Naive thymus-derived CD8-positive, alpha-beta T cell (primary cell): ENCODE measurements at places on chromosomes 3 and 15.
A peak's percentile ranks its signal among the peaks of the same experiment; 100 is the strongest.

- no peaks in the 10 kb centered on the region for H3K36me3 ChIP-seq
- no peak overlapping the region for H3K27ac ChIP-seq
- no peak for DNase-seq
- no peaks in the 10 kb centered on the region for H3K27me3 ChIP-seq
- peak overlapping the region; percentile 85 for H3K4me3 ChIP-seq
- peaks cover 77% of the 10 kb centered on the region for H3K4me1 ChIP-seq
Measured at GRCh38 chr3:4981294-4981664, 2.0 kb downstream of the BHLHE40 start.

DNA sequence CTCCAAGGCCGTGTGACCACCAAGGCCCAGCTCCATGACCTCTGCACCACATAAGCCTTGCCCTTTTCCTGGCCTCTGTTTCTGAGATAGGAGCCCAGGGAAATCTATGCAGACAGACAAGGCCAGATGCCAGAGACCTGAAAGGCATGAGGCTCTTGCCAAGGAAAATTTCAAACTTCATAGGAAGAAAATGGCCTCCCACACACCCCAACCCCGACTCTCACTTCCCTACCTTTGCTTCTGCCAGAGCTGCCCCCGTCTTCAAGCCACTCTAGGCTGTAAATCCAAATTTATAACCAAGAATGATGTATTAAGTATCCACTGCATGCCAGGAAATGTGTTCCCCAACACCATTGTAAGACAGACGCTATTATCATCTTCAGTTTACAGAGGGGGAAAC lies 65.5 kb upstream of the HRH1 start:
- no peak for DNase-seq
- no peaks in the 10 kb centered on the region for H3K4me1 ChIP-seq
- no peaks in the 10 kb centered on the region for H3K36me3 ChIP-seq
- H3K4me3 ChIP-seq: no peak overlapping the region
- no peaks in the 10 kb centered on the region for H3K27me3 ChIP-seq

- H3K4me1 ChIP-seq: no peaks in the 10 kb centered on the region
- no peak for DNase-seq
- H3K27me3 ChIP-seq: no peaks in the 10 kb centered on the region
- no peak overlapping the region for H3K4me3 ChIP-seq
- no peak overlapping the region for H3K27ac ChIP-seq
Measured at GRCh38 chr3:172836390-172836997, 86.0 kb downstream of the ECT2 start.

- no peak for DNase-seq
- H3K36me3 ChIP-seq: no peaks in the 10 kb centered on the region
- no peak overlapping the region for H3K4me3 ChIP-seq
- H3K4me1 ChIP-seq: no peaks in the 10 kb centered on the region
- H3K27me3 ChIP-seq: no peaks in the 10 kb centered on the region
- H3K27ac ChIP-seq: no peak overlapping the region
Measured at GRCh38 chr15:46121441-46121840, 486.6 kb downstream of the SQOR start.

GRCh38 chr15:69653846-69654245 lies 201.2 kb downstream of the RPLP1 start:
- DNase-seq: no peak
- H3K4me3 ChIP-seq: no peak overlapping the region
- peaks cover 4% of the 10 kb centered on the region for H3K4me1 ChIP-seq
- H3K36me3 ChIP-seq: no peaks in the 10 kb centered on the region

DNA sequence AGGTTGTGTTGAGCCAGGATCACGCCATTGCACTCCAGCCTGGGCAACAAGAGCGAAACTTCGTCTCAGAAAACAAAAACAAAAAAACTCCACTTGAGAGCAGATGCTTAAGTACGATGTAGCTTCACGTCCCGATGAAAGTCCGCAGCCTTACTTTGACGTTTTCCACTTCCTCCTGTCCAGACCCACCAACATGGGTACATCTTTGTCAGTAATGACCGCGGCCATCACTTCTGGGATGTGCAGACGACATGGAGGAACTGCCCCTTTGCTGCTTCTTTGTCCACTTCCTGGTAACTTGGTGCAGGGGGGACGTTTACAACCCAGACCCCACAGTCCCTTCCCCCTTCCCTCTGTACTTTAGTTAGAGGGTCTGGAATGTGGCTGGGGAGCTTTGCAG lies 48.7 kb downstream of the CRABP1 start:
- no peak overlapping the region for H3K27ac ChIP-seq
- H3K36me3 ChIP-seq: no peaks in the 10 kb centered on the region
- H3K4me3 ChIP-seq: no peak overlapping the region
- H3K4me1 ChIP-seq: no peaks in the 10 kb centered on the region

GRCh38 chr3:194504861-194505260 lies 18.1 kb upstream of the ATP13A3 start:
- H3K27ac ChIP-seq: no peak overlapping the region
- no peak for DNase-seq
- no peaks in the 10 kb centered on the region for H3K27me3 ChIP-seq
- H3K4me3 ChIP-seq: no peak overlapping the region
- H3K36me3 ChIP-seq: peaks cover 2% of the 10 kb centered on the region
- H3K4me1 ChIP-seq: peaks cover 2% of the 10 kb centered on the region

DNA sequence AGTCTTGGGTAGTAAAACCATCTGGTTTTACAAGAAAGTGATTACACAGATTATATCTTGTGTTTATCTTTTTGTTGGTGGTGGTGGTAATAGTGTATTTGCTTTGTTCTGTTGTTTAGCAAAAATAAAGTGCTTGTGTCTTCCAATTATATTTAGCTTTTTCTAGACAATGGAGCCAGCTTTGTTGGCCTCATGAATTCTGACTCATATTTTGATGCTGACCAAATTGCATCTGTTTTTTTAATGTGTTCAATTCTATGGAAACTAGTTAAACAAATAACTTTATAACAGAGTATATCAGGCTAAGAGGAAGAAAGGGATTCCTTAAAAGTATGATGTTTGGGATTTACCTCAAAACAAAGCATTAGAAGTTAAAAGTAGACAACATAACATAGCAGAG lies 69.3 kb upstream of the BFSP2 start:
- no peak overlapping the region for H3K27ac ChIP-seq
- H3K4me1 ChIP-seq: no peaks in the 10 kb centered on the region
- H3K4me3 ChIP-seq: no peak overlapping the region
- H3K36me3 ChIP-seq: peaks cover 12% of the 10 kb centered on the region

GRCh38 chr15:75104804-75105557 lies 81.6 kb downstream of the PPCDC start:
- no peak for DNase-seq
- no peak overlapping the region for H3K4me3 ChIP-seq
- peaks cover 16% of the 10 kb centered on the region for H3K4me1 ChIP-seq
- no peaks in the 10 kb centered on the region for H3K36me3 ChIP-seq
- H3K27me3 ChIP-seq: no peaks in the 10 kb centered on the region

DNA sequence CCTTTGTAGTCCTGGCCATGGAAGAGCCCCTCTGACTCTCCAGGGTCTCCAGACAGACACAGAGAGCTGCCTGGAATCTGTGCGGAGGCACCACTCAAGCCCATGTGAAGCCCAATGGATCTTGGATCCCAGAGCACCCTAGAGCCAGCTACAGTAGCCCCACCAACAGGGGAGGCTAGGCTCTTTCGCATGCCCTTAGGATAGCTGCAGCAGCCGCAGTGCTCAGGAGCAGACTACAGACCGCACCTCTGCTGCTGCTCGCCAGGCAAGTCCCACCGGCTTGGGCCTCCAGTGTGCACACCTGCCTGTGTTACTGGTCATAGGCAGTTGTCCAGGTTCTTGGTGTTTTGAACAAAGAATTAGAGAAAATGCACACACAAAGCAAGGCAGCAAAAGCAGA lies 131.6 kb downstream of the SPATA16 start:
- H3K27ac ChIP-seq: no peak overlapping the region
- H3K27me3 ChIP-seq: no peaks in the 10 kb centered on the region
- no peak overlapping the region for H3K4me3 ChIP-seq
- DNase-seq: no peak
- H3K36me3 ChIP-seq: no peaks in the 10 kb centered on the region
- no peaks in the 10 kb centered on the region for H3K4me1 ChIP-seq

GRCh38 chr3:43413676-43414368 lies 127.5 kb downstream of the SNRK start:
- no peak overlapping the region for H3K4me3 ChIP-seq
- H3K27ac ChIP-seq: peak overlapping the region; percentile 94
- no peaks in the 10 kb centered on the region for H3K36me3 ChIP-seq
- peaks cover 25% of the 10 kb centered on the region for H3K4me1 ChIP-seq
- no peak for DNase-seq

GRCh38 chr3:51712038-51712420 lies 5.2 kb downstream of the GRM2 start:
- no peak for DNase-seq
- no peaks in the 10 kb centered on the region for H3K27me3 ChIP-seq
- H3K4me3 ChIP-seq: no peak overlapping the region
- H3K27ac ChIP-seq: no peak overlapping the region
- H3K4me1 ChIP-seq: peaks cover 20% of the 10 kb centered on the region

DNA sequence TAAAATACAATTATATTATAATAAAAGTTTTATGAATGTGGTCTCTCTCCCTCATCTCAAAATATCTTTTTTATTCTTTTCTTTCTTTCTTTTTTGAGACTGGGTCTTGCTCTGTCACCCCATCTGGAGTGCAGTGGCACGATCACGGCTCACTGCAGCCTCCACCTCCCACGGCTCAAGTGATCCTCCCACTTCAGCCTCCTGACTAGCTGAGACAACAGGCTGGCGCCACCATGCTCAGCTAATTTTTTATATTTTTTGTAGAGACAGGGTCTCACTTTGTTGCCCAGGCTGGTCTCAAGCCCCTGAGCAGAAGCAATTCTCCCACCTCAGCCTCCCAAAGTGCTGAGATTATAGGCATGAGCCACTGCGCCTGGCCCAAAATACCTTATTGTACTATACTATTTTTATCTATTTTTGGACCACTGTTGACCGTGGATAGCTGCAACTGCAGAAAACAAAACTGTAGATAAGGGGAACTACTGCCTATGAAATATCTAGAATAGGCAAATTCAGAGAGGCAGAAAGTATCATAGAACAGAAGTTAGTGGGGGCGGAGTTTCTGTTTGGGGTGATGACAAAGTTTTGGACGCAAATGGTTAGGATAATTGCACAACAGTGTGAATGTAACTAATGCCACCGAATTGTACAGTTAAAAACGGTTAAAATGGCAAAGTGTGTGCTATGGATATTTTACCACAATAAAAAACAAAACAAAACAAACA lies 66.6 kb downstream of the SLC12A8 start:
- H3K4me3 ChIP-seq: no peak overlapping the region
- no peaks in the 10 kb centered on the region for H3K27me3 ChIP-seq
- peaks cover 18% of the 10 kb centered on the region for H3K4me1 ChIP-seq

- H3K27ac ChIP-seq: peak overlapping the region; percentile 42
- peaks cover 77% of the 10 kb centered on the region for H3K4me1 ChIP-seq
- peak overlapping the region; percentile 26 for H3K4me3 ChIP-seq
Measured at GRCh38 chr3:128753715-128754114, 27.7 kb downstream of the RAB7A start.

GRCh38 chr15:64754663-64755426 lies 20.5 kb downstream of the RBPMS2 start:
- peaks cover 20% of the 10 kb centered on the region for H3K4me1 ChIP-seq
- no peak overlapping the region for H3K4me3 ChIP-seq
- H3K36me3 ChIP-seq: no peaks in the 10 kb centered on the region
- no peaks in the 10 kb centered on the region for H3K27me3 ChIP-seq
- no peak overlapping the region for H3K27ac ChIP-seq
- no peak for DNase-seq

GRCh38 chr3:137205394-137206045 lies 247.7 kb downstream of the IL20RB start:
- H3K4me1 ChIP-seq: no peaks in the 10 kb centered on the region
- no peaks in the 10 kb centered on the region for H3K36me3 ChIP-seq
- peaks cover 3% of the 10 kb centered on the region for H3K27me3 ChIP-seq
- no peak overlapping the region for H3K4me3 ChIP-seq
- no peak overlapping the region for H3K27ac ChIP-seq

DNA sequence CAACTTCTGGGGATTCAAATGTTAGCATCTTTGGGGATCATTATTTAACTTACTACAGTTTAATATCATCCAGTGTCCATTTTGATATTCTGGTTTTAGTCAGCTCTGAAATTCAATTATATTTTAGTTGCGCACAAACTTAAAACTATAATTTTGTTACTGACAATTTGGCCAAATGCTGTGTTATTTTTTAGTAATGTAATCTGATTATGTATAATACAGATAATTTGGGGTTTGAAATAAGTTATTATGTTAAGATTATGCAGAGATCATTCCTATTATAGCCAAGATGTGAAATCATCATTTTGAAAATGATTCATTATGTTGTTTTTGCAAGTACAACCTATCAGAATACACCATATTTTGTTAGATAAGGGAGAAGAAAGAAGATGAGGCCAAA lies 706.1 kb downstream of the ROBO2 start:
- DNase-seq: no peak
- no peak overlapping the region for H3K4me3 ChIP-seq
- no peaks in the 10 kb centered on the region for H3K36me3 ChIP-seq
- H3K27me3 ChIP-seq: no peaks in the 10 kb centered on the region

DNA sequence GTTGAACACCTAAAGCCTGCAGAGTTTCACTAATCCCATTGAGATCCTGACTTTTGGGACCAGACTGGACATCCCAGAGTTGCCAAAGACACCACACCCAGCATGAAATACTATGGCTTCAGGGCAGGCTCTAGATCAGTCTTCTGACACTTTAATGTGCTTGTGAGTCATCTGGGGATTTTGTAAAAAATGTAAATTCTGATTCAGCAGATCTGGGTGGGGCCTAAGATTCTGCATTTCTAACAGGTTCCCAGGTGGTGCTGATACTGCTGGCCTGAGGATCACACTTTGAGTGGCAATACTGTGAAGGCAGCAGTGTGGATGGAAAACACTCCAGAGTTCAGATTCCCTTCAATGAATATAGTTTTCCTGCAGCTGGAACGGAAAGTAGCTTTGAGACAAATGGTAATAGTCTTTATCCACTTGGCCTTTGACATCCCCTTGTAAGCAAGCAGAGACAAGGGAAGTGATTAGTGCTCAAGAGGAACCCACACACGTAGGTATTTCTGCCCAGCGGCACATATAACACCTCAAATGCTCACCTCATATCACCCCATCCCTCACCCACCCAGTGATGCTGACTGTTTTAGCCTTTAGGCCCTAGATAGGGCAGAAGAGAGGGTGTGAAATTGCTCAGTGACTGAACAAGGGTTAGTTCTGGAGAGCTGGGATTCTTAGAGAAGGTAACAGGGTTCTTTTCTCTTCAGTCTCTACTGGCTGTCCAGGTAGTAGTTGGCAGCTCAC lies 51.5 kb upstream of the GSK3B start:
- no peak for DNase-seq
- H3K4me1 ChIP-seq: peaks cover 20% of the 10 kb centered on the region
- H3K36me3 ChIP-seq: no peaks in the 10 kb centered on the region
- no peak overlapping the region for H3K27ac ChIP-seq
- H3K4me3 ChIP-seq: no peak overlapping the region

- H3K4me1 ChIP-seq: peaks cover 7% of the 10 kb centered on the region
- DNase-seq: no peak
- H3K27me3 ChIP-seq: no peaks in the 10 kb centered on the region
- no peaks in the 10 kb centered on the region for H3K36me3 ChIP-seq
- H3K4me3 ChIP-seq: no peak overlapping the region
Measured at GRCh38 chr3:39193391-39193790, 996 bp upstream of the XIRP1 start.

GRCh38 chr3:77078279-77078678 lies 38.4 kb downstream of the ROBO2 start:
- H3K36me3 ChIP-seq: no peaks in the 10 kb centered on the region
- no peaks in the 10 kb centered on the region for H3K27me3 ChIP-seq
- H3K27ac ChIP-seq: no peak overlapping the region
- H3K4me1 ChIP-seq: no peaks in the 10 kb centered on the region
- DNase-seq: no peak
- no peak overlapping the region for H3K4me3 ChIP-seq
